ENCODE measurements at places on chromosomes 3 and 15.

- DNase-seq = no peak
These were observed 23.2 kb downstream of the SHC4 start for GRCh38 chr15:48940508-48940907.

DNA sequence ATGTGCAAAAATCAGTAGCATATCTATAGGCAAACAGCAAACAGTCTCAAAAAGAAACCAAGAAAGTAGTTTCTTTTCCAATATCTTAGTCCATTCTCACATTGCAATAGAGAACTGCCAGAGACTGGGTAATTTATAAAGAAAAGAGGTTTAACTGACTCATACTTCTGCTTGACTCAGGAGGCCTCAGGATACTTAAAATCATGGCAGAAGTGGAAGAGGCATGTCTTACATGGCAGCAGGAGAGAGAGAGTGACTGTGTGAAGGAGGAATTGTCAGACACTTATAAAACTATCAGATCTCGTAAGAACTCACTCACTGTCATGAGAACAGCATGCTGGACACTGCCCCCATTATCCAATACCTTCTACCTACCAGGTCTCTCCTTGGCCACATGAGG is 327.9 kb upstream of the EPHA3 start:
- DNase-seq = no peak

DNA sequence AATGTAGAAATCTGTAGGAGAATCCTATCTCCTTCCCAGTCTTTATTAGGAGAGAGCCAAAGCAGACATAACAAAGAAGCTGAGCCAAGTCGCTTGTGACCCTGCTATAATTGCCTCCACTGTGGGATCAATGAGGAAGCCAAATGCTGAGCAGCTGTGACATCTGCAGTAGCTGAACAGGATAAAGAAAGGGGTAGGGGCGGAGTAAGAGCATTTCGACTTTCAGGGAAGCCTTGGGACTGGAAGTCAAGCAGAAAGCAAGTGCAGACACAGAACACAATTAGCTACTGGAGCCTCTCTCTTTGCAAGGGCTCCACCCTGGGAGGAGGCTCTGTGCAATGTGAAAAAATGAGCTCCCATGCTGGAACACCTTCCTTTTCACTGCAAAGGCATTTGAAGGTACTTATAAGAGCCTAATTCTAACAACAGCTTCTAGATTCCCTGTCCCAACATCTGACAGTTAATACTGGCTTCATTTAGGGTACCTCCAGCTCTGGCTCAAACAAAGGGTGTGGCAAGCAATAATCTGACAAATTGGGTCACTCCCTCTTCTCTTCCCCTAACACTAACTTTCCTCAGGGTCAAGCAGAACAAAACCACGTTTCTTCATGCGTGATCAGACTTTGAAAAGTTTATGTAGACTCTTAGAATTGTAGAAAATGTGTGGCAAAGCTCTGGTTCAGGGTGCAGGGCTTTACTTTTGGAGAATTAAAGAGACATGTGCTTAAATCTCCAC is 166.4 kb downstream of the CADPS start:
- DNase-seq = no peak

DNA sequence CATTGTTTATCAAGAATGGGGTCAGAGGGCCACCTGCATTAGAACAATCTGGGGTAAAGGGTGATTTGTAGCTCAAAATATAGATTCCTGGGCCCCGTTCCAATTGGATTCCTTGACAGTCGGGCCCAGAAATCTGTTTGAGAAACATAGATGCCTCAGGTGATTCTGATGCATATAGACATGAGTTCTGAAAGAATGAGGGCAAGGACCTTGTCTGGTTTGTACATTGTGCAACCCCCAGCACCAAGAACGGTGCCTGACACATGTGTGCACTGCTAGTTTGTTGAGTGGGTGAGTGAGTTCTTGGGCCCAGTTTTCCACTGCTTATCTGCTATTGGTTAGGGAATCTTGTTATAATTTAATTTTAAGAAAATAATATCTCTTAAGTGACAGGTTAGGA is 16.6 kb downstream of the CRYBG3 start:
- no peak for DNase-seq

DNA sequence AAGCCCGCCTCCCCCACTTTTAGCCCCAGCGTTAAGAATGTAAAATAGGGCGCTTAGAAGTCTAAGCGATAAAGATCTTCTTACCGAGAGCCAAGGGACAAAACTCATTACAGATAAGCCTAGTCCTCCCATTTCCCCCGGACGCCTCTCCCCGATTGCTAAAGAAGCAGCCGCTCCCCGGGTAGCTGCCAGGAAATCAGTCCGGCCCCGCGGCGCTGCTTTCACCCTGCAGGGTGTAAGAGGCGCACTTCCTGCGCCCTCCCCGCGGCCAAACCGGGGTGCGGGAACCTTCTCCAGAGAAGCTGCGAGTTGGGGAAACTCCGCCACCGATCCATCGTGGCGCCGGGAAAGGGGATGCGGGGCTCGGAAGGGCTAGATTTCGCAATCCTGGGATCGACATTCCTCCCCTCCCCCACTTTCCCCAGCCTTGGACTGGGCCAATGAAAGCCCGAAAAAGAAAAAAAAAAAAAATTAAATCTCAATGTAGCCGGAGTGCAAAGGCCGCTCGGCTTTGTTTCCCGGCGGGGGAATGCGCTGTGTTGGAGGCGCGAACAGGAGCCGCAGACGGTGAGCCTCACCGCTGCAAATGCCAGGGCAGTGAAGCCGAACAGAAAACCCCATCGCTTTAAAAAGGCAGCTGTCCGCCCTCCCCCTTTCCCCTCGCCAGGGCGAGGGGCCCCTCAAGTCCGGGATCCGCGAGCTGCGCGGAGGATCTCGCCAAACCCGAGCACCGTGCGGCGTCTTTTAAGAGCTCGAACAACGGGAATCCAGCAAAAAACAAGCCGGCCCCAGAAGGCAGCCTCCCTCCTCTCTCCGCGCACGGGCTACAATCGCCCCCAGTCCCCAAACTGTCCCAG is 626 bp upstream of the PTPRG start:
- DNase-seq = no peak

DNA sequence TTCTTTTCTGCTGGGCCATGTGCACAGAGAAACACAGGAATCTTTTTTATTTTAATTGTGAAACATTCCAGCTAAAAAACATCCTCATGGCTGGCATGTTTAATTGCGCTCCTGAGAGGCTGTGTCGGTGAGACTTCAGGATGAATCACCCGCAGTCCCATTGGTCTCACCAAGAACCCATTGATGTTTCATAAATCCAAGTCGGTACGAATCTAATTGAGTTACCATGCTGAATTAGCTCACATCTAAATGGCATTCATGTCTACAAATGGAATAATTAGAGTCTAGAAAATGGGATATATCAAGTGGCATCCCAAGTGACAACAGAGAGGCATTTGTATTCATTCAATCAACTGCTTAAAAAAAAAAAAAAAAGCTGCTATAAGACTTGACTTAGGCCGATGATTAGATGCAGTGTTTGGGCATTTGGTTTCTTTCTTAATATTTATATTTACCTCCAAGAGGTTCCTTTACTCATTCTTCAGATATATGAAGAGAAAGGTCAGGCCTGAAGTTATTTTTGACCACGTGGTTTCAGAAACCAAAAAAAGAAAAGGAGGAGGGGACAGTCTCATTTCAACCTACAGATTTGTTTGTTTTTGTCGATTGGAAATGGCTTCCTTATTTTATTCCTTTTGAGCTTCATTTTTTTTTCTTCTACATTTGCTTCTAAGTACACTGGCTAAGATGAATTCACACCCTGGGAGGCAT is 79.1 kb upstream of the FOXB1 start:
- DNase-seq = no peak

DNA sequence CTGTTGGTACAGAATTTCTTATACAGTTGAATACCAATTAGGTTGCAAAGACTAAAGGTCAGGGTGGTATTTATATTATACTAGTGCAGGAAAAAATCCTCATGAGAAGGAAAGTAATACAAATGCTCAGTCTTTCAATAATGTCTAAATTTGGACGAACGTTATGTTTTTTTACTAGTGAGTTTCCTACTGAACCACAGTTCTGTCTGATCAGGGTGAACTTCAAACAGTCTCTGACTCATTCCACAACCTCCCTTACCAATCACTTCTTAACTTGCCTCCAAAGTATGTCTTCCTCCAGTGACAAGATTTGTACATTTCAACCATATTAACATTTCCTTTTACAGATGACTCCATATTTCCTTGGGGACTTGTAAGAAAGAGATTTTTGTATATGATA is 3.4 kb downstream of the TMEM212 start:
- DNase-seq = no peak

GRCh38 chr15:71338265-71338664 is 223.0 kb downstream of the THSD4 start:
- DNase-seq = no peak

DNA sequence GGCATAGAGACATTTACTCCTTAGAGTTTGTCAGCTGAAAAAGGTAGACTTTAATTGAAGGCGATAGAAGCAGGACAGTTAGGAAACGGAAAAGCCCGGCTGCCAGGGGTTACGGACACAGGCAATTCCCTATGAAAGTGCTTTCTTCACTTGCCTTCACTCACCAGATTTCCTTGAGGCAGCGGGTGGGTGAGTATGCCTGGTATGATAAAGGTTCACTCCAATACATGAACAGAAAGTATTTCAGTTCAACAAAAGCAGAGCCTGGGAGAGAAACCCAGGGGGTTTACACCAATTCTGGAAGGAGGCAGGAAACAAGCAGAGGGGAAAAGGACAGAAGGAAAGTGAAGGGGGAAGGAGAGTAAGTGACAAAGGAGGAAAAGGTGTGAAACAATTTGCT is 53.9 kb downstream of the QTRT2 start:
- no peak for DNase-seq

DNA sequence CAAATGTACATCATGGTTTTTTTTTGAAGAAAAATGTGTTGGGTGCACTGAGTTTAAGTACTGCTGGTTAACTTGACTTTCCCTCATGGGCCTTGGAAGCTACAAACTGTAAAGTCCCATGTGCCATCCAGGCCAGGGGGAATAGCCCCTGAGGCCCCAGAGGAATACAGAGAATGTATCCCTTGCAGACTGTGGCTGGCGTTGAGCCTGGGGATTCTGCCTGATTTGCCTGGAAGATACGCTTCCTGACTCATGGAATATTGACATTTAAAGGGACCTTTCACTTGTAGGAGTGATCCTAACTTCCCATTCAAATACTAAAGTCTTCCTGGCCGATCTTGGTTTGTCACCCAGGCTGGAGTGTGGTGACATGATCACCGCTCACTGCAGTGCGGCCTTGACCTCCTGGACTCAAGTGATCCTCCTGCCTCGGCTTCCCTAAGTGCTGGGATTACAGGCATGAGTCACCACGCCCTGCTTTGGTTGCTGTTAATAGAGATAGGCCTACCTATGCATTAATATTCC is 42.0 kb downstream of the ADAMTSL3 start:
- DNase-seq = no peak

DNA sequence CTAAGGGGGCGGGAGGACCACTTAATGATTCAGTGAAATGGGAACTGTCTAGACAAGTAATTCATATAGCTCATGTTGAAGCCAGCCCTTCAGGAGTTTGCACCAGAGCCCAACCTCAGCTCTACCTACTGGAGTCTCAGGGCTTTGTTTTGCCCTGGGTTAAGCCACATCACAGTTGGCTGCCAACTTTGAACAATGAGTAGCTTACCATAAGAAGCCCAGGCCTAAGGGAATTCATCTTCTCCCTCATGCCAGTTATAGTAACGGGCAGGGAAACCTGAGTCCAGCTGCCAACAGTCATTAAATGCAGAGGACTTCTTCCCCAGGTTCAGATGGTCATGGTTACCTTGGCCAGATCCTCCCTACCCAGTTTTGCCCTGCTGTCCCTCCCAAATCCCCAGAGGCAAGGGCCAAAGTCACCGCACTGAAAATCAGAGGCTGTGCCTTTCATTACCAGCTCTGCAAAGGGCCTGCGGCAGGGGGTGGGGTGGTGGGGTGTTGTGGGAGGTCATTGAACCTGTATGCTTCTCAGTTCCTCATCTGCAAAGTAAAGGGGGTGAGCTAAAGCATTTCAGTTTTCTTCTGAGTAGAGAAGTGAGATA is 302.2 kb upstream of the NR2E3 start:
- DNase-seq = no peak

DNA sequence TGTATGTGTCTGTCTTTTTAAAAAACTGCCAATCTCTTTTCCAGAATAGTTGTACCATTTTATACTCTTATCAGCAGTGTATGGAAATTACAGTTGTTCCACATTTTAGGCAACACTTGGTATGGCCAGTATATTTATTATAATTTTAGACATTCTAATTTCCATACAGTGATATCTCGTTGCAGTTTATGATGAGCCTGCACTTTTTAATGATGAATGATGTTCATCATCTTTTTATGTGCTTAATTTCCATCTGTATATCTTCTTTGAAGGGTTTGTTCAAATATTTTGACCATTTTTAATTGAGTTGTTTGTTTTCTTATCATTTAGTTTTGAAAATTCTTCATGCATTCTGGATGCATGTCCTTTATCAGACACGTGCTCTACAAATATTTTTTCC is 57.0 kb upstream of the UBE2E2 start:
- no peak for DNase-seq

- no peak for DNase-seq
These were observed 117.7 kb downstream of the CHCHD4 start for GRCh38 chr3:14007006-14007405.

GRCh38 chr3:185792955-185793354 is 31.9 kb downstream of the IGF2BP2 start:
- DNase-seq = no peak

DNA sequence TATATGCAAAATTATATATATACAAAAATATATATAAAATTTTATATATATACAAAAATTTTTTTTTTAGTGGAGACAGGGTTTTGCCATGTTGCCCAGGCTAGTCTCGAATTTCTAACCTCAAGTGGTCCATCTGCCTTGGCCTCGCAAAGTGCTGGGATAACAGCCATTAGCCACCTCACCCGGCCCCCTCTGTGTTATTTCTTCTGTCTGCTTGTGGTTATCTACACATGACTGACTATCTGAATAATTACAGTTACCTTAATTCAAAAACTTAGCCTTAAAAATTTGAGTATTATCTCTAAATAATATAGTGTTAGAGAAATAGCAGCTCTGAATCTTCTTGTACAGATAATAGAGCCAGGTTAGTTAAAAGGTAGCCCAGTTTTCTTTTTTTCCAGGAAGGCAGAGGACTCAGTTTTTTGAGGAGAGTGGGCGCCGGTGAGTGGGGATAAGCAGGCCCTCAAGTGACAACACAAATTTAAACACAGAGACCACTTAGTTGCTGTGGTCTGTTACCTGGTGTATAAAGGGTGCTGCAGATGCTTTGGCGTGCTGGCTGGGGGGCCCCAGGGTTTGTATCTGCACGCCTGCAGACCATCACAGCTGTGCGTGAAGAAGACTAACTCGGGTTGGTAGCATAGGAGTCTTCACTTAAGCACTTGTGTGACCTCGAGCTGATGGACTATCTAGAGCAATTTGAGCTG is 83.7 kb downstream of the TRAK1 start:
- no peak for DNase-seq

- no peak for DNase-seq
These were observed 103.9 kb upstream of the ROBO1 start for GRCh38 chr3:79871656-79872055.

GRCh38 chr3:185056908-185057307 is 96.0 kb downstream of the C3orf70 start:
- no peak for DNase-seq

- DNase-seq = no peak
These were observed 79.5 kb downstream of the IQSEC1 start for GRCh38 chr3:12993517-12994356.

GRCh38 chr15:88990185-88990679 is 77.1 kb upstream of the MFGE8 start:
- no peak for DNase-seq

GRCh38 chr3:192435241-192435640 is 292.1 kb downstream of the FGF12 start:
- no peak for DNase-seq

GRCh38 chr3:33099701-33100100 is 2.8 kb upstream of the GLB1 start:
- no peak for DNase-seq

Measured in stimulated activated CD4-positive, alpha-beta T cell treated with anti-CD3 and anti-CD28 coated beads, Interleukin-2, amount 100 ng/mL, for 4 hours (primary cell).